Urinary bladder (tissue), 4 donors: ENCODE measurements at places on chromosomes 16 and 17. TPM values are rescaled to one million over a fixed set of nuclear protein-coding genes. Genes with fewer than 3 reads are reported as not detected.

- DNase-seq: no peak
Measured at GRCh38 chr16:50996830-50997186, 154.3 kb downstream of the SALL1 start.

GRCh38 chr17:1563786-1564613, 1.4 kb upstream of the PITPNA start:
- DNase-seq: no peak

GRCh38 chr16:67667817-67668494, 1.3 kb downstream of the C16orf86 start:
- DNase-seq: peak; percentile 76

- no peak for DNase-seq
Measured at GRCh38 chr17:82592289-82592766, 55.9 kb downstream of the WDR45B start.

DNA sequence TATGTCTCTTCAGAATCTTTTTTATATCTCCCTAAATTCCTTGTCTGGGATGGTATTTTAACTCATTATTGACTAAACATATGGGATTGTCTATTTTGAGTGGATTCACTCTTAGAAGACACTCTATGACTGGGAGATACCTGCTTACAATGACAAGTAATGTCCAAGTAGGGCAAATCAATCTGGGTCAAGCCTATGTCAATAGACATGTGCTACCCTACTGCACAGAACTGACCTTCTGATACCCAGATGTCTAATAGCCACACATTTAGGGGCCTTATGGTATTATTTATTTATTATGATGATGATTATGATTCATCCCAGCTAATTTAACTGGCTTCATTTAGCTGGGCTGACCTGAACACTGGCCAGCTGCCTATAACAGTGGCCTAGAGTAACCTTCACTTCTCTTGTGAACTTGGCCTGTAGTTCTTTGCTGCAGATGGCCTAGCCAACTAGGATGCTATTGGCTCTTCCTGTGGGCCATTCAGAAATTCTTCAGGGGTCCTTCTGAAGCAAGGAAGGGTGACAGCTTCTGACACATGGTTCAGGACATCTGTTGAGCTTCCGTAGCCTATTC, 138.0 kb downstream of the ANKFN1 start:
- DNase-seq: no peak

DNA sequence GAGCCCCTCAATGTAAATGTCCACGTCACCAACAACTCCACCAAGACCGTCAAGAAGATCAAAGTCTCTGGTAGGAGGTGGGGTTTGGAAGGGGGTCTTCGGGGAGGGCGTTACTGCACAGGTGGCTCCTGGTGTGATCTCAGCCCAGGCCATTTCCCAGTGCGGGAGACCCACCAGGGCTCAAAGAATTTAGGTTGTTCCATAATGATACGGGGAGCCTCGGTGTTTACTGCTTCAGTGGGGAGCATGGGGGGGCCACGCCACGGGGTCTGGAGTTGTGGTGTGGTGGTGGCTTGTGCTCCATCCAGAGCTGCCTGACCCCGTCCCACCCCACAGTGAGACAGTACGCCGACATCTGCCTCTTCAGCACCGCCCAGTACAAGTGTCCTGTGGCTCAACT, 7.8 kb downstream of the ARRB2 start:
- no peak for DNase-seq

- no peak for DNase-seq
Measured at GRCh38 chr16:84742641-84743092, 42.9 kb downstream of the USP10 start.

- DNase-seq: no peak
Measured at GRCh38 chr16:1162701-1163566, 10.0 kb downstream of the CACNA1H start.

- DNase-seq: no peak
Measured at GRCh38 chr16:68676113-68676860, 31.2 kb downstream of the CDH3 start.

DNA sequence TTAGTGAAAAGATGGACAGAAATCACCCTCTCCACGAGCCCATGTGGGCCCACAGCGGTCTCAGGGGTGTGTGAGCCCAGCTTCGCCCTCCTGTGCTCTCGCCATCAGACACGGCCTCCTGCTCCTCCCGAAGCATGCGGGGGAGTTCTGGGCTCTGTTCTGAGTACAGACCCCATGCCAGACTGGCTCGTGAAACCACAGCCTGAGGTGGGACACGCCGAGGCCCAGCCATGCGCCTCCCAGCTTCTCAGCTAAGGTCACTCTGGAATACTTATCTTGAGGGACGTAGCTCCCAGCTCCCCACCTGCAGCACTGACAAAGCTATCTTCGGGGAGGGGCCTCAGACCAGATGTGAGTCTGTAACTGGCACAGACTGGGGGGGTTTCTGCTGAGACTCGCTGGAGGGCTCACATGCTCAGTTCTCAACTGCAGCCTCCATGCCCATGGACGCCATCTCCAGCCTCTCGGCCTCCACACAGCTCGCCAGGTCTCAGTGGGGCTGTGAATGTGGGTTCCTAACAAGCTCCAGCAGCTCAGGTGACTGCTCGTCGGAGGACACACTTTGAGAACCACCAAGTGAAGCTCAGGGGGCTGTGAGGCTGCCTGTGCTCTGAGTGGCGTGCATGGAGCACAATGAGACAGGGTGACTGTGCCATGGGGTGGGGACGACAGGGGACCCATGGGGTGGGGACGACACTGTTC, 95.2 kb downstream of the ZNF778 start:
- DNase-seq: no peak

- DNase-seq: no peak
Measured at GRCh38 chr16:81530296-81530721, 85.7 kb downstream of the CMIP start.

DNA sequence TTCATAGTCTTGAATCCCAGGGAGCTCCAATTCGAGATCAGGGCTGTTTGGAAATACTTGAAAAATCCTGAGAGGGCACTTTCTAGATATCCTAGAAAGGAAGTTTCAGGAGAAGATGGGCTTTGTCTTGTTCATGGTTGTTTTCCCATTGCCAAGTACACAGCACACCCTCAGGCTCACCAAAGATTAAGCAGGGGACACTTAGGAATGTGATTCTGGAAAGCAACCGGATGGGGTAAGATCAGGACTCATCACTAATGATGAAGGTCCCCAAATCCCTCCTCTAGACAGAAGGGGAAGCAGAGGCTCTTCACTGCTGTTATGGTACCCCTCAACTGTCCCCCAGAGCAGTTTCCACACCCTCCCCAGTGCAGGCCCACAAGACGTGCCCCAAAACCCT, 40.7 kb downstream of the VAC14 start:
- DNase-seq: no peak

- no peak for DNase-seq
Measured at GRCh38 chr16:74743045-74743667, 31.5 kb downstream of the FA2H start.

DNA sequence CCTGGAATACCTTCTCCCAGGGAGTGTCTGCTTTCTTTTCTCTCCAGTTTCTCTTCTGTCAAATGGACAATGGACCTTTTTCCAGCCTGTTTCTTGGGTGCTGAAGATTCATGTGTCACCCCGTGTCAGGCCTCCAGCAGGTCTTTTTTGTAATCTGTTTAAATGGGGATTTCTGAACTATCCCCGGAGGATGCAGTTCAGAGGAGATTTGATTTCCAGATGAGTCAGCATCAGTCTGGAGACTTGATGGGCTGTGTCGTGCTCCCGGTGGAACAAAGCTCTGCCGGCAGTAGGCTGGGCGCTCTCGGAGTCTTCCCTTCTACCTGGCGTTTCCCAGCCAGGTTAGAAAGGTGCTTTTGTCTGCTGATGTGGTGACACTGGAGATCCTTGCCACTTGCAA, 440.6 kb downstream of the HS3ST3B1 start:
- no peak for DNase-seq

DNA sequence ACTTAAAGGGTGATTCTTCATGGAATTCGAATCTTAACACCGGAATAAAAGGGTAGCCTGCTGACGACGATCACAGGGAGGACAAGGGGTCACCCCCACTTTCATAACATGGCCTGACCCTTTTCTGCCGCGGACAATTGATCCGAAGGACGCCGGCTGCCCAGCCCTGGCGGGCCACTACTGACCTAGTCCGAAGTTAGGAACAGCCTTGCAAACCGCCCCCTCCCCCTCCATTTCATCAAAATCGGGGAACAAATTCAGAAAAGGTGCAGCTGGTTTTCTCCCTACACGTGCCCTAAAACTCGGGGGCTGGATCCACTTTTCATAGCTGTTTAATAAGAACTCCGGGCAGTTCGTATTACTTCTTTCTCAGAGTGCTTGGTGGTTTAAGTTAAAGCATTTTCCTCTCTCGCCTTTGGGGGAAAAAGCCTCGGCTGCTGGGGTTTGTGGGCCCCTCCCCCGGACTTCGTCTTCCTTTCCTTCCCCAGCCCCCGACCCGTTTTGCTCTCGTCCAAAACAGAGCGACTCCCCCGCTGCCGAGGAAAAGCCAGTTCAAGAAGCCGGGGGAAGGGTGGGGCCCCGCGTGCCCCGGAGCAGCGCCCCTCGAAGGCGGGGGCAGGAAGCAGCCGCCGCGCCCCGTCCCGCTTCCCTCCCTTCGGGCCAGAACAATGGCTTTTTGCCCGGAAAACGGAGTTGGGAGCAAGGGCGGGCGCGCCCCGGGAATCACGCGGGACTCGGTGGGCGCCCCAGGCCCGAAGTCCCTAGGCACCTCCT, 641 bp upstream of the CBX2 start:
- no peak for DNase-seq

- no peak for DNase-seq
Measured at GRCh38 chr16:4936181-4936990, 562 bp downstream of the PPL start.

DNA sequence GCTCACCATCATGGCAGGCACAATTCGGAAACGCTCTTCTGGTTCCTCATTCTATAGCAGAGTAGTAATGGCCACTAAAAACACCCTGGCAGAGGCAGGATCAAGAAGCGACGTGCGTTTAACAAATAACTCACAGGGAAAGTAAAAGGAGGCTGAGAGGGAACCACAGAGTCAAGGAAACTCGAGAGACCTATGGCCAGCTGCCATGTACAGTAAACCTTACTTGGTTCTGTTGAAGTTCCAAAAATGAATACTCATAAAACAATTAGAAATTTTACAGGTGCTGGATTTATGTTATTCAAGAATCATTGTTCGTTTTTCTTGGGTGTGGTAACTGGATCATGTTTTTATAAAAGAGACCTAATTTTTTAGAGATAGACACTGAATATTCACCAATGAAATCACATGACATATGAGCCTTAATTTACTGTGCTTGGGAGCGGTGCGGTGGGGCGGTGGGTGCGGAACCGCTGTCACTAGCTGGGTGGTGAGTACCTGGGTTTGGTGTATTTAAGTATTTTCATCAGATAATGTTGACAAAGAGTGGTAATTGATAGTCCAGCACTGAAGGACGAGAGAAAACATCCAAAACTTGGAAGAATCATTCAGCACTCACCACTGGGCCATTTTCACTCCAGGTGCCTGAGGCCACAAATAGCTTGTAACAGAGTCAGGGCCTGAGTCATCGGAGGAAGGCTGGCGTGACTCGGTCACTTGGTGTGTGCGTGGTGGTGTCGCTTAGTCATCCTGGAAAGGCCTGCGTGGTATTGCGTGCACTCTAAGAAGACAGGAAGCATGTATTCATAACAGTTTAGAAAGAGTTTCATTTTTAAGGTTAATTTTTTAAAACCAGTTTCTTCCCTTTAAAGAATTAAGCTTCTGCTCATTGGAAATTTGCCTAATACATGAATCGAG, 135.4 kb upstream of the CHMP6 start:
- DNase-seq: no peak

- DNase-seq: no peak
Measured at GRCh38 chr17:63419949-63420867, 25.9 kb downstream of the CYB561 start.

CTF1 gene
- polyA plus RNA-seq: 16.8 TPM

MYH11 gene
- polyA plus RNA-seq: 5,010 TPM

SEPTIN12 gene
- polyA plus RNA-seq: not detected

AOC2 gene
- 2.1 TPM for polyA plus RNA-seq

KRT17 gene
- polyA plus RNA-seq: 72.1 TPM

MYH13 gene
- polyA plus RNA-seq: 0.01 TPM

NPB gene
- polyA plus RNA-seq: 0.85 TPM

NGFR gene
- polyA plus RNA-seq: 18.4 TPM

MYO15A gene
- 1.4 TPM for polyA plus RNA-seq

PITPNM3 gene
- 10.1 TPM for polyA plus RNA-seq

AHSP gene
- not detected for polyA plus RNA-seq

TEX19 gene
- not detected for polyA plus RNA-seq

CORO1A gene
- 37.2 TPM for polyA plus RNA-seq

DHX40 gene
- 30.3 TPM for polyA plus RNA-seq
